ENCODE measurements at places on chromosomes 7 and 10. TPM values are rescaled to one million over a fixed set of nuclear protein-coding genes. Genes with fewer than 3 reads are reported as not detected.

Gene GPR37
- polyA plus RNA-seq: 0.09 TPM

Gene AZGP1
- 17.0 TPM for polyA plus RNA-seq

Gene NKX1-2
- polyA plus RNA-seq: not detected

Gene GCK
- polyA plus RNA-seq: 17.4 TPM

Gene C10orf95
- polyA plus RNA-seq: 0.09 TPM

Gene LIPK
- polyA plus RNA-seq: not detected

Gene CAMK2B
- 105 TPM for polyA plus RNA-seq

Gene PURB
- polyA plus RNA-seq: 6.9 TPM

Gene HTR7
- 0.14 TPM for polyA plus RNA-seq

Gene LLCFC1
- polyA plus RNA-seq: not detected
